Skeletal muscle cell (primary cell): ENCODE measurements at places on chromosomes 3 and 15.

- no peak for DNase-seq
Observed at GRCh38 chr15:26352406-26352805, 420.5 kb downstream of the GABRB3 start.

DNA sequence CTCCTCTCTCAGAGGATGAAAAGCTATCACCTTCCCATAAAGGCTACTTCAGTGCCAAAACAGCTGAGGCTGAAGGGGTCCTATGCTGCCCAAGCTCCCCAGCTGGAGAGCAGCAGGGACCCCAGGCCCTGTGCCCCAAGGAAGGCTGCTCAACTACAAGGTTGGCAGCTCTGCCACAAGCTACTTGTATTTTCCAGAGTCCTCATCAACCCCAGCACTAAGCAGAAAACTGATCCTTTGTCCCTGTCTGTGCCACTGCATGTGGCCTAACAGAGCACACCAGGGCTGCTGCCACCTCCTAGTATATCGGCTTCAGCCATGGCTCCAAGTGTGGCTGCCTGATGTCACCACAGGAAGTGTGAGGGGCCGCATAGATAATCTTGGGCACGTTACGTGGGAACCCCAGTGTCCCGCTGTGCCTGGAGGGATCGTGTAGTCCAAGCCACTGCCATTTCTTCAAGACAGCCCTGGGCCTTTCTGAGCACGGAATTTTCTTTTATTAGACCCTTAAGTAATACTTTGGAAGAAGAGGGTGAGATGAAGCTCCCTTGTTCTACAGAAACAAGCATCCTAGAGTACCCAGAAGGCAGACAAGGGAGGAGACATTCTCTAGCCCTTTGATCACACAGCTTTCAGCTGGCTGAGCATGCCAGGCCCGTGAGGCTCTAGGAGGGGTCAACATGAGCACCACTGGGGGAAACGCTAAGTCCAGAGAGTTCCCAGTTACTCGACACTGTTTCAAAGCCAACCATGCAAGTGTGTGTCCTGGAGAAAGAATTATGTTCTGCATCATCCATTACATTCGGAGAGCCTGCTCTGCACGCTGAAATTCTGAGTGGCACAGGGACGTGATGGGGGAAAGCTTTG, 60.7 kb downstream of the CAPN7 start:
- DNase-seq, result no peak

- no peak for DNase-seq
Observed at GRCh38 chr3:186643493-186643892, 3.3 kb downstream of the FETUB start.

DNA sequence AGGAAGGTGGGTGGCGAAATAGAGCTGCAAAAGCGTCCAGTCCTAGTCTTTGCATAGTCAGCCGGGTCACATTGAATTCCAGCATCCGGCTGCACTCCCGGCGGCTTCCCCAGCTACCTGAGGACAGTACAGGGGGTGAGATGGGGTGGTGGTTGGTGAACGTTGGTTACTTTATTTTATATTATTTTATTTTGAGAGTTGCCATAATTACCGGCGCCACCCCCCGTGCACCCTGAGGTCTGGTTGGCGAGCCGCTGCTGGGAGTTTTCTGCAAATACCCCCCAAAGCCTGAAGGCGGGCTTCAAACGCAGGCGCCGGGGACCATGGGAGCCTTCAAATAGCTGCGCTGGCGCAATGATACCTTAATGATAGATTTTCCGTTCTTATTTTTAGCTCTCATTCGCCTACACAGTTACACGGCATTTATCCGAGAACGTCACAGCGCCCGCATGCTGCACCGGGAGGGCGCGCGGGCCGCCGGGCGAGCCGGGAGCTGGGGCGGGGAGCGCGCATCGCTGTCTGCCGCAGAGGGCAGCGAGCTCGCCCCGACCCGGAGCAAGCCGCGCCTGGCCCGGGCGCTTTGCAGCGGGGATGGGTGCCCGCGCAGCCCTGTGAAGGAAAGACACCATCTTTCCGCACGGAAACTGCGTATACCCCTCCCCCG, 756 bp upstream of the RASGRF1 start:
- no peak for DNase-seq
